ENCODE measurements at places on chromosomes 7 and 10.

DNA sequence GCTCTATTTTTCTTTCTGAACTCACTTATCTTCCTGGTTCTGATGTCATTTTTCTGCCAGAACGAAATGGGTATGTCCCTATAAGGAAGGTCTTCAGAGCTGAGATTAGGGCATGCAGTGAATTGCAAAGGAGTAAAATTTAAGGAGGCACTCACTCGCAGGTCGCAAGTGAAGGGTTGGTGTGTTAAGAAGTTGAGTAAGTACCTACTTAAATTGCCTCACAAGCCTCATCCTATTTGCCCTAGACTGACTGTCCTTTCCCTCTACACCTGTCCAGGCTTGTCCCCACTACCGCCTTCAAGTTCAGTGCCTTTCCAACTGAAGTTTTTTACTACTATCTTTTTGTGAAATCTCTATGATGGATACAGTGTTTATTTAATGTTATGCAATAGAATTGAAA lies 191.5 kb downstream of the AHR start:
- DNase-seq = no peak

GRCh38 chr7:124723012-124723411 lies 42.6 kb downstream of the GPR37 start:
- no peak for DNase-seq

GRCh38 chr7:83786858-83787257 lies 137.9 kb upstream of the SEMA3E start:
- no peak for DNase-seq

DNA sequence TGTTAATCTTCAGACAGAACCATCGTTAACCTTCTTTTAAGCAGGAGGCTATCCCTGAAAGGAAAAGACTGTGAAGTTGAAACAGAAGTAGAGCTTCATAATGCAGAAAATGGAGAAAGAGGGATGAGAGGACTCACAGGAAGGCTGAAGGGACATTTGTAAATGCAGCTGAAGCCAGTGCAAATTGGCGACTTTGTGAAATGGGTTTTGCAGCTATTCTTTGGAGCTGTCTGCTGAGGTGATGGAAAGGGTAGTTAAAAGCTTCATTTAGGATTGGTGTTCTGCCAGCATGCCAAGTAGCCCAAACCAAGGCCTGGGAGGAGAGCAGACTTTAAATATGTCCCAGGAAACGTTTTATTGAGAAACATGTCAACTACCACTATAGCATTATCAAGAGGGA lies 122.7 kb downstream of the INSYN2A start:
- DNase-seq = no peak

- no peak for DNase-seq
These were observed 8.9 kb downstream of the DKK1 start for GRCh38 chr10:52322936-52323335.

GRCh38 chr10:9069136-9069535 lies 1014.6 kb downstream of the GATA3 start:
- no peak for DNase-seq

DNA sequence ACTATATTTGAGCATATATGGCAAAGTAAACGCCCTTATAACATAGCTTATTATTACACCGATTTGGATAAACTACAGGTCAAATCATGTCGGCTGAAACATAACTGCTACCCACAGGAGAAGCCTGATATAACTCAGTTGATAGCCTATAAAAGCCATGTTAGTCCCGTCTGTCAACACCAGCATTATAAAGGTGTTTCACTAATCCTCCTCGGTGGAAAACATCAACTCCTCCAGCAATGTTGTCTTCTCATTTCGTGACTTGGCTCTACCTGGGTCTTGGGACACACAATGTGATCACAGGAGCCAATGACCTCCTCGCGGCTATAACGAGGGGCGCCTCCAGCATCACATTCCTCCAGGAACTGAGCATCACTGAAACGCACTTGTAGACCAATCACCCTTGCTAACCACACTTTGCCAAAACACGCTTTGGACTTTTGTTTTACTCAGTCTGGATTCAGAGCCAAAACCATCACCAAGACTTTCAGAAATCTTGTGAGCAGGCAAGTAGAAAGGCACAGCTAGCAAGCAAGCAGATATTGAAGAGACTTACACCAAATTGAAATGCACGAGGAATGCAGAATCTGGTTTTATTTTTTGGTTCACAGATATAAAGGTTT lies 269.7 kb upstream of the NFE2L3 start:
- DNase-seq = no peak

GRCh38 chr7:16933296-16934279 lies 51.8 kb upstream of the AGR3 start:
- DNase-seq = no peak

DNA sequence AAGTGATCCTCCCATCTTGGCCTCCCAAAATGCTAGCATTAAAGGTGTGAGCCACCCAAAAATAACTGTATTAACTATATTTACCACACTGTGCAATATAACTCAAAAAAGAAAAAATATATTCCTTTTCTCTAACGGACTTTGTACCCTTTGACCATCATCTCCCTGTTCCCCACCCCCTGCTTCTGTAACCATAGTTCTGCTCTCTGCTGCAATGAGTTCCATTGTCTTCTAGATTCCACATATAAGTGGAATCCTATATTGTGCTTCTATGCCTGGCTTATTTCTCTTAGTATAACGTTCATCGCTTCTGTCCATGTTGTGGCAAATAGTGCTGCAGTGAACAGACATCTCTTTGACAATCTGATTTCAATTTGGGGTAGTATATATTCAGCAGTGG lies 4.2 kb downstream of the TMEM248 start:
- DNase-seq = no peak

- peak; percentile 49 for DNase-seq
These were observed 95.7 kb upstream of the PALS2 start for GRCh38 chr7:24477398-24478136.

DNA sequence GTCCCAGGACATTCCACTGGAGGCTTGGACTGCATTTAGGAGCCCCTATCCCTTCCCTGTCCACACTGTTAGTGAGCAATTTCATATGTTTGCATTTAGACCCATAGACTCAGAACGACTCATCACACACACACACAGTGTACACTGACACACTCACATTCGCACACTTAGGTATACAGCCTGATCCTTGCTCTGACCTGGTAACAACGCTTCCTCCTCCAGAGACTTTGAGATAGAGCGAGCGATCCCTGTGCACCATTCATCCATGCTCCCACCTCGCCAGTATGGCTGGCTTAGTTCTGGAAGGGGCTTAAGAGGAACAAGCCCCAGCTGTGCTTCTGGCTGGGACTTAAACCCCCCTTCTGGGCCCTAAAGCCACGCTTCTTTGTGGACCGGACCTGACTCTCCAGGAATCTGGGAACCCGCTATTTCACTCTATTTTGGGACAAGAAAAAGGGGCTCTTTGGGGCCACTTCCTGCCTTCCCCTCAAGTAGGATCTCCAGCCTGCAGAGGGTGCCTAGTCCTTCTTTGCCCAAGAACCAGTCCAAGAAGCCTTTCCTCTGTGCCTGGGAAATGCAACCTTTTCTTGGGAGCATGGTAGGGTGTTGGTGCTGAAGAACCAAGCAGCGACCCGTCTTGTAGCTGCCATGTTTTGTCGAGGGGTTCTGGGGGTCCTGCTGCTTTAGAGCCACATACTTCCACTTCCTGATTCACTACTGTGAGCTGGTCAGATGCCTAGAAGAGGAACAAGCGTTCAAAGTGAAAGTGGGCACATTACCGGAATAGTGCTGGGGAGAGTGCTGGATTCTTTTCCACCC lies 1.1 kb upstream of the HOXA13 start:
- no peak for DNase-seq

DNA sequence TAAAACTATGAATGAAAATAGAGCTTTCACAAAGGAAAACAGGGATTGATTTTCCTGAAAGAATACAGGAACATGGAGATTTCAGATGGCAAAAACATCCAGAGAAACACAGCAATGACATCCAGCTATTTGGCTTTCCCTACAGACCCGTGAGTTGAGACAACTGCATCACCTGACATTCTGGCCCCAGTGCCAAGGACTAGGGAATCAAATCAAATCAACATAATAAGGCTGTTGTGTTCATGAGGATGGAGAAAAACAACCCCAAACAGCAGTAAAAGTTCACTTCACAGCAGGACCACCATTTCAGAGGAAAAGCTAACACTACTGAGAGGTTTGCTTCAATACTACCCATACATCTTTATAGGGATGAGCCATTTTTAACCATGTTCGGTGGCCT lies 25.5 kb downstream of the ETV1 start:
- no peak for DNase-seq

- no peak for DNase-seq
These were observed 117.9 kb downstream of the JCAD start for GRCh38 chr10:29941476-29941875.

DNA sequence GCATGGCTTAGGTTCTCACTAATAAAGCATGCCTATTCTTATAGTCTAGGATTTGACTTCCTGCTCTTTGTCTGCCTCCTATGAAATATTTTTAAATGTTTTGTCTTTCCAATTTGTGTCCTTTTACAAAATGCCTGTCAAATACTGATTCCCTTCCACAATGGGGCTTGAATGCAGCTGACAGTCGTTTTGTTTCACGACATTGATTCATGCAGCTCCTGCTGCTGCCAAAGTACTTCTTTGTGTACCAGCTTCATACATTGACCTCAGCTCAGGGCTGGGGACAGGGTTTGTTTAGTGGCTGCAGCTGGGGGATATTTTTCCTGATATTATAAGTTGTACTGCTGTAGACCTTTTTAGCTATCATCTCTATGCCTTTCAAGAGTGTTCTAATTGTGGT lies 371.9 kb upstream of the CHRM2 start:
- DNase-seq = peak; percentile 32

GRCh38 chr7:13031468-13031867 lies 344.0 kb downstream of the ARL4A start:
- no peak for DNase-seq

GRCh38 chr10:132132421-132132841 lies 54.3 kb upstream of the DPYSL4 start:
- no peak for DNase-seq

DNA sequence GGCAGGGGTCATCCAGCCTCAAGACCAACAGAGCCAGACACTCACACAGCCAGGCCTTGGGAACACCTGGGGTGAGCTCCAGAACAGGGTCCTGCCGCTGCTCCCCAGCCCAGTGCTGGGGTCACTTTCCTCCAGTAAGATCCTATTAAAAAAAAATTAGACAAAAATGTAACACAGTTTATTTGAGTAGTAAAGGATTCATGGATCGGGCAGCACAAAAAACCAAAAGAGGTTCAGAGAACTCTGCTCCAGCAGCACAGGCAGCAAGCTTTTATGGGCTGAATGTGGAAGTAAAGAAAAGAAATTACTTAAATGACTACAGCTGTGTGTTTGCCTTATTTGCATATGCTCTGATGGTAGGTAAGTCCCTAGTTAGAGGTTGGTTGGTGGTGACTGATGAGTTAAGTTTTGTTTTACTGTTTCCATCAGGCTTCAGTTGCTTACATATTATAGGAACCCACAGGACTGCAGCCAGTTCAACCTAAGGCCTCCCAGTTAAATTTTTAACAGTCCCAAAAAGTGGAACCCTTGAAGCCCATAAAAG lies 80.5 kb upstream of the FGFR2 start:
- DNase-seq = no peak

DNA sequence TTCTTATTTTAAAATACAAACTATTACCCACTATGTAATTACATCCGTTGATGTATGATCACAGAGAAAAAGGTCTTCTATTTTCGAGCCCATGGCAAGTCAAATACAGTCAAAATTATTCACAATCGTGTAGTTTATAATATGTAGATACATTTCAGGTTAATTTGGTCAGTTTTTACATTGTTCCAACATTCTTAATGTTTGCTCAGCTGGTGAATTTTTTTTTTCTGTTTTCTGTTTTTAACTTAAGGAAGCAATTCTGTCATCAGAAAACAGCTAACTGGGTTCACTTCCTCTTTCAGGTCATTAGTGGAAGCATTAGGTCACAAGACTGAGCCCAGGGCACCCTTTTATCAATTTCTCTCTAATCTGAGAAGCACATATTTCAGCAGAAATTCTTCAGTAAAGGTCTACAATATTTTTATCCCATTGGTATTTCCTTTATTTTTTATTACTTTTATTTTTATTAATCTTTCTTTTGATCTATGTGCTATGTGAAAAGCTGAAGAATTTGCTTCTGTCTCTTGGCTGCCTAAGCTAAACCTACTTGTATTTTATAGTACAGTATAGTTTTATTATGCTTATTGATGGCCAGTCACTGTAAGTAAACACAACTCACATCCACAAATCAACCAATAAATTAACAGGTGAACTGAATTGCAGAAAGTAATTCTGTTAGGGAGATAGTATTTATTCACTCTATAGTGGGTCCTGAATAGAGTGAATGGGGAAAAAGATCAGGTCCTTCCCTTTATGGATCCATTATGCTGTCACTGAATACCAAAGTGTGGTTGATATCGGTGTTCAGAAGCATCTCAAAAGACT lies 84.6 kb downstream of the ICA1 start:
- DNase-seq = no peak

- no peak for DNase-seq
These were observed 122.4 kb upstream of the PPP2R2D start for GRCh38 chr10:131778385-131778784.

DNA sequence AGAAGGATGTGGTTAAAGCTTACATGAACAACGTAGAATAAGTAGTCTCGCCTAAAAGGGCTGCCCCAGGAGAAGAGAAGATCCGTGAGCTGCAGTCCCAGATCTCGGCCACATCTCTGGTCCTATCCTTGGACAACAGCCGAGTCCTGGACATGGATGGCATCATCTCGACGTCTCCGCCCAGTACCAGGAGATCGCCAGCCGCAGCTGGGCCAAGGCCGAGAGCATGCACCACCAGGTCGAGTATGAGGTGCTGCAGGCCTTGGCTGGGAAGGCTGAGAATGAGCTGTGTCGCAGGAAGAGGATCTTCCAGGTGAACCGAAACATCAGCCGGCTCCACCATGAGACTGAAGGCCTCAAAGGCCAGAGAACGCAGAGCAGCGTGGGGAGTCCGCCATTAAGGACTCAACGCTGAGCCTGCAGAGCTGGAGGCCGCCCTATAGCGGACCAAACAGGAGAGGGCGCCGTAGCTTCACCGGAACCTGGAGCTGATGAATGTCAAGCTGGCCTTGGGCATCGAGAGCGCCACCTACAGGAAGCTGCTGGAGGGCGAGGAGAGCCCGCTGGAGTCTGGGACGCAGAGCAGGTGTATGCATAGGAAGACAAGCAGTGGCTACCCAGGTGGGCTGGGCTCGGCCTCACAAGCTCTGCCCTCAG lies 22.2 kb downstream of the LIPK start:
- DNase-seq = no peak

DNA sequence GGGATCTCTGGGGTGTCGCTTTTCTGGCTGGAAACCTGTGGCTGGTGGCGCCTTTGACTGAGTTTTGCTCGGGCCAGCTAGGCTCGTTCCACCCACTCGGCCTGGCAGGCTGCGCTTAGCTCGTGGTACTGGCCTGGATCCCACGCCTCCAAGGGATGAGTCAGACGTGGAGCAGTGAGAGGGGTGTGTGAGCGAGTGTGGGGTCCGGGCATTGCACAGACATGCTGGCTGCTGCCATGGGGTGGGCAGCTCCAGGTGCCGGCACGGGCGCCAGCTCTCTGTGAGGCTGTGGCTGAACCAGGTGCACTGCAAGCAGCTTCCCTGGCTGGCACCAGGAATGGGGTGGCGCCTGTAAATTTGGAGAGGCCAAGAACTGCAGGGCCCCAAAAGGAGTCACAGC lies 63.1 kb upstream of the CACNA2D1 start:
- peak; percentile 37 for DNase-seq

Measured in NCI-H774 (cell line).